Urinary bladder (tissue), 4 donors: ENCODE measurements at places on chromosomes 7 and 10. TPM values are rescaled to one million over a fixed set of nuclear protein-coding genes. Genes with fewer than 3 reads are reported as not detected.

The PRXL2A gene
- 52.9 TPM for total RNA-seq

The INA gene
- 5.8 TPM for total RNA-seq

The NODAL gene
- total RNA-seq, result not detected

The PITX3 gene
- total RNA-seq, result 0.32 TPM

The NRF1 gene
- total RNA-seq, result 23.9 TPM

The A1CF gene
- total RNA-seq, result not detected

The TMEM236 gene
- 1.2 TPM for total RNA-seq

DNA sequence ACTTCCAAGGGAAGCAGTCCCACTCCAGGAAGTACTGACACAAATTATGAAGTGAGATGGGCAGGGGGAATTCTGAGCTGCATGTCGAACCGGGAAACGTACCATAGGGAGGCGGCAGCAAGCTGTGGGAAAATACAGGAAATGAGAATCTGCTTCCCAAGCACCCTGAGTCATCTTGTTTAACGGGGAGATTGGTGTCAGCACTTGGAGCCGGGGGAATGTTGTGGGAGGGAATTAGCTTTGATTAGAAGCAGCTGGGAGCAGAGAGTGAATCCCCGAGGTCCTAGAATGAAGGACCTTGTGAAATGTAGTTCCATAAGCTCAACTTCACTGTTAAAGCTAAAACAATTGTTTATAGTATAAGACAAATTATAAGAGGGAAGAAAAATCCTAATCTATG is 141.4 kb upstream of the PRKCQ start:
- DNase-seq, result peak; percentile 55

GRCh38 chr10:101832325-101832771 is 11.3 kb downstream of the KCNIP2 start:
- no peak for DNase-seq

GRCh38 chr10:72690071-72690755 is 1.7 kb upstream of the MCU start:
- no peak for DNase-seq

GRCh38 chr7:5580714-5581395 is 157.2 kb upstream of the TNRC18 start:
- peak; percentile 80 for DNase-seq

DNA sequence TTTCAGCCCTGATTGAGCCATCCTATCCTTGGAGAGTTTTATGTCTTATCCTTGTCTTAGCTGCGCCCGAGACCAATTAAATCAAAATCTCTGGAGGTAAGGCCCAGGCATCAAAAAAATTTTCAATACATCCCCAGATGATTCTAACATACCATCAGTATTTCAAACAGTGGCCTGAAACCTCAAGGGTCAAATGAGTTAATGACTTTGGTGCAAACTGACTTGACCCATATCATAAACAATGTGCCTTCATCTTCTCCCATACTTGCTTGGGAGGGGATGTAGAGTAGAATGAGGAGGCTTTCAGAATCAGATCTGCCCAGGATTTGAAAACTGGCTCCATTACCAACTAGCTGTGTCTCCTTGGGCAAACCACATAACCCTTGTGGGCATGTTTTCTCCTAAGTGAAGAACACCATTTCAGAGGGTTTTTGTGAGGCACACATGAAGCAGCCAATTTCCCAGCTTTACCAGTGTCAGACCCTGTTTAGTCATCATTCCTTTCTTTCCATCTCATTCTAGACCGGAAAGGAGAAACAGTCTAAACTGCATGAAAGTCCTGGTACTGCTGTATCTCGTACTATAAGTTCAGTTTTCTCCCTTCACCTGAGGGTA is 35.7 kb upstream of the ATXN7L1 start:
- no peak for DNase-seq

DNA sequence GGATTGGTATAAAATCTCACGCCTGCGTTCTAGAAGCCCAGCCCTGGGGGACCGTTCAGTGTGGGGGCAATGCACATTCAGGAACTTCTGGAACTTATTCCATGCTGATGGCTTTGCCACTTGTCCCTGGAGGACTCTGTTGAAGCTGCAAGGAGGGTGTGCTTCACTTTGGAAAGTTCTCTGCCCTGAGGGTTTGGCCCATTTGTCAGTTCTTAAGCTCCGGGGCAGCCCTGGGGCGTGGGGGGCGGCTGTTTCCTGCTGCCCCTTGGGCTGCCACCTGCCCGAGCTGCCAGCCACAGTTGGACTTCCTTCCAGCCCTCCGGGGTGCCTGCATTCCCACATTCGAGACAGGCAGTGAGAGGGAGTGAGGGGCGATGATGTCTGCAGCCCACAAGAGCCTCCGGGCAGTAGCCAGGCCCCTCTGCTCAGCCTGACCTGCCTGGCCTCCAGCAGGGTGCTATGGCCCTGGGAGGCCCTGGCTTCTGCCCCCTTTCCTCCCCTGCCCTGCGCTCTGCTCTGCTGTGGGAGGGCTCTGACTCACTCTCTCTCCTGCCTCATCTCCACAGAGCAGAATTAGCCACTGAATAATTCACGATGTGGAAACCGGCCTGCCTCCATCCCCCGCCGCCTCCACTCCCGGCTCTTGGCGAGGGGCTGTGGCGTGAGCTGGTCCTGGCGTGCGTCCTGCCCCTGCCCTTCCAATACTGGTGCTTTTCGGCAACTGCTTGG is 1.9 kb downstream of the TTYH3 start:
- DNase-seq, result no peak

GRCh38 chr7:81641873-81642272 is 128.0 kb downstream of the HGF start:
- DNase-seq, result no peak

GRCh38 chr7:109967406-109967805 is 1123.5 kb upstream of the LRRN3 start:
- DNase-seq, result no peak

GRCh38 chr10:56318816-56319215 is 42.2 kb downstream of the ZWINT start:
- DNase-seq, result no peak

DNA sequence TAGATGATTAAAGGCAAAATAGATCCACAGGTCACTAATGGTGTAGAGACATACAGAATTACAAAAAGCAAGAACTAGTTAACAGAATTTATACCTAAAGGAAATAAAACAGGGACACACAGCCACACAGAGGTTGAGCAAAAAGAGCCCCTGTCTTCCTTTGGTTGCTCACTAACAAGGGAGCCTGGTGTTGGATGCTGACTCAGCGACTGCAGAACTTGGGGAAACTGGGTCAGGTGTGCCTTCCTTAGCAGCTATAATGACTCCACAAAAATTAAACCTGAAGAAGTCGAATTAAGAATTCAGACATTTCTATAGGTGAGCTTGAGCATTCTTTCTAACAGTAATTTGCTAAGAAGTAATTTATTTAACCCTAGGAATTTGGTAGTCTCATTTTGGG is 15.0 kb downstream of the POM121L12 start:
- DNase-seq, result no peak

GRCh38 chr7:33862946-33863814 is 42.2 kb upstream of the BMPER start:
- DNase-seq, result no peak

GRCh38 chr10:44916429-44916828 is 5.3 kb downstream of the TMEM72 start:
- no peak for DNase-seq

GRCh38 chr7:134954197-134955082 is 31.9 kb upstream of the AGBL3 start:
- no peak for DNase-seq

GRCh38 chr10:102643336-102644065 is 778 bp upstream of the TRIM8 start:
- no peak for DNase-seq

GRCh38 chr10:88990384-88991160 is at the start of gene FAS:
TSS of gene FAS (plus strand) at chr10:88990798. CDS start at chr10:88990877, 79 bp downstream.
- DNase-seq, result no peak

- no peak for DNase-seq
These were observed 32.2 kb downstream of the HACD1 start for GRCh38 chr10:17585016-17585415.

DNA sequence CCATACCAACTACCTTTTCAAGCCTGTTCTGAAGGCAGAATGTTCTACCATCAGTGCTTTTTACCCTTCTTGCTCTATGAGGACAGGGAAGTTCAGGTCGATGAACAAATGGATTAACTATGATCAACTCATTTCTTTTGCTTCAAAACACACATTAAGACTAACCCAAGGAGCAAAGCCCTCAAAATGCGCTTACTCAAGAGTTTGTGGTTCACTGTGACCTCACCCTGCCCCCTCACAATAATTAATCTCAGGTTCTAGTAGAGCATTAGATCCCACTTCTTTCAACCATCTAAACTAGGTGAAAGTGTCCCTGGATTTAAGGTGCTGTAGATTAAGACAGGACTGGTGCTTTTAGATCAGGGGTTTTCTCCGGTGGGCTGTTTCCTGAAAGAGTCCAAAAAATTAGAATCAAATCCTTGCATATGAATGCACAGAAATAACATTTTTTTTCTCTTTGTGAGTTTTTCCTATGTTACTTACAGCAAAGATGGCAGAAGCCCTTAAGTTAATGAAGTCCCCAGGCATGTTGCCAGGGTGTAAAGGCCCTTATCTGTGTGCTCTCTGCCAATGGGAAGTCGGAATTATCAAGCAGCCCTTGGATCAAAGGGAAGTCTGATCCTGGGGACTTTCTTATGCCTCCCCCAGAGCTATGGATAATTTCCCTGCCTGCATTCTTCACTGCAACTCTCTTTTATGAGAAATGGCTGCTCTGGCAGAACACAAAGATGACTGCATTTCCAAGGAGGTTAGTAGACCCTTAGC is 205.5 kb upstream of the STK17A start:
- peak; percentile 7 for DNase-seq

DNA sequence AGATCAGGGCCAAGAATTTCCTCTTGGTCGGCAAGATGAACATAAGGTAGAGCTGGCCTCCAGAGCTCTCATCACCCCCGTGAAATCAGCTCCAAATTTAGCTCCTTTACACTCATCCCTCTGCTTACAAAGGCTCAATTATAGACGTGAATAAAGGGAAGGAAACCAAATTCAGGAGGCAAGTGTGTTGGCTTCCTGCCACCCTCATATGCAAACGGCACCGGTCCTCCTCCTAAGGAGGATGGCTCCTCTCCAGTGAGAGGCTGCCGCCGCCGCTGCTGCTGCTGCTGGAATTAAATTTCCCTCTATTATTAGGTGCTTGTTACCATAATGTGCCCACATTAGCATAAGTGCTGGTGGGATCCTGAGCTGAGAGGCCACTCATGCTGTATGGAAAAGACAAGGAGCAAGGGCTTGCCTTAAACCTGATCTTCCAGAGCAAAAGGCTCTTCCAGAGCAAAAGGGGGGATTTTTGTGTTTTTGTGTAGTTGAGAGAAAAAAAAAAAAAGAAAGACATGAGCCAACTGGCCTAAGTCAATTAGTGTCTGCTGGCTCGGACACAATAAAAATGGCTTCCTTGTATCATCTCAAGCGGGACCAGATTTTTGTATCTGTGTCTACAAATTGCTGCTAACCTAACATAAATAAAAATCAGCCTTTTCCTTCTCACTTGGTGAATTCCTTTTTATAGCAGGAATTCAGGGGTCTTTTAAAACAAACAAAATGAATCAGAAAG is 68.4 kb downstream of the CDHR3 start:
- DNase-seq, result no peak

- no peak for DNase-seq
These were observed 88.5 kb upstream of the GNA12 start for GRCh38 chr7:2932402-2933251.

DNA sequence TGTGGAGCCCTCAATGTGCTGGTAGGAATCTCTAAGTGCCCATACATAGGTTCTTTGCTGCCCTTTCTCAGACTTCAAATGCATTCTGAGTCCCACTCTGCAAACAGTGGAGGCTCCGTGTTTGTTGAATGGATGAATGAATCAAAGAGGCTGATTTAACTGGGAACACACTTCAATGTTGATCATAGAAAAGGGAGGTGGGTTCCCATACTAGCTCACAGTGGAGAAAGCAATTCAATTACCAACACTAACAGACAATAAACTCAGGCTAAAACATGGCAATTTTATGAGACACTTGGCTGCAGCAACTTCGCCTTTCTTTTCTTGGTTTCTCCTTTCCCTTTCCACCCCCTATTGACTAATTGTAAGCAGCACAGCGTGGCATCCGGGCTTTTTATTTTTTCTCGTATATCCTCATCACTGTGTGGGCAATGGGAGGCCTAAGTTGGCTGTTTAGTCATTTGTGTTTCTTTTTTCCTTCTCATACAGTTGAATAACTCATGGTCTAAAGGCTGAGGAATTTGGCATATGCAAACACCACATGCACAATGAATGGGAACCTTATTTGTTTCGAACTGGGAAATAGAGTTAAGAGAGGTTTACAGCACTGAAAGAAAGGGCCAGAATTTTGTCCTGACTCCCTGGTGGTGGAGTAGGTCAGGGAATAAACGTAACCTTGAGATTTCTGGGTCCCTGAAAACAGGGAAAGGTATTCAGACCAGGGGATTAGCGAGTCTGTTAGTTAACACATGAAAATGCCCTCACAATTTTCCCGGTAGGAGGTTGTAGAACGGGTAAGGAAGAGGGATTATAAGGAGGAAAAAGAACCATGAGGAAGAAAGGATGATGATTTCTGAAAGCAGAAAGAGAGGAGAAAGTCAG is 858.5 kb downstream of the KCNMA1 start:
- DNase-seq, result peak; percentile 15

GRCh38 chr7:117538053-117538452 is 58.2 kb downstream of the CFTR start:
- no peak for DNase-seq

DNA sequence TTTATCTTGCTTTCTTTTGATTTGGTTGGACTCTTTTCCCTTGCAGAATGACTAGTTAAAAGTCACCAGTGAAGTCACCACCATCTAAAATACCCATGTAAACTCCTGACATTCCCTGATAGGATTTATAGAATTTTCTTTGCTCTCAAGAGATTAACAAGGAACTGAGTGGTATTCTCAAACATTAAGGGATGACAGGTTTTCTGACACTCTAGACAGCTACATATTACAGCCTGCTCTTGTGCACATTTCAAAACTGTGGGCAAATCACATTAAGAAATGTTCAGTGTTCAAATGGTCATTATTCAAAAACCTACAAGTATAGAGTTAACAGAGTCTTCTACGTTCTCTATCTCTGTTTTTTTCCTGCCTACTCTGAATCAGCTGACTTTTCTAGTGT is 15.8 kb upstream of the ACSM6 start:
- DNase-seq, result no peak

GRCh38 chr10:124721330-124722045 is 22.7 kb downstream of the FAM53B start:
- no peak for DNase-seq

- DNase-seq, result no peak
These were observed 164.7 kb downstream of the GNAT3 start for GRCh38 chr7:80347173-80347572.

DNA sequence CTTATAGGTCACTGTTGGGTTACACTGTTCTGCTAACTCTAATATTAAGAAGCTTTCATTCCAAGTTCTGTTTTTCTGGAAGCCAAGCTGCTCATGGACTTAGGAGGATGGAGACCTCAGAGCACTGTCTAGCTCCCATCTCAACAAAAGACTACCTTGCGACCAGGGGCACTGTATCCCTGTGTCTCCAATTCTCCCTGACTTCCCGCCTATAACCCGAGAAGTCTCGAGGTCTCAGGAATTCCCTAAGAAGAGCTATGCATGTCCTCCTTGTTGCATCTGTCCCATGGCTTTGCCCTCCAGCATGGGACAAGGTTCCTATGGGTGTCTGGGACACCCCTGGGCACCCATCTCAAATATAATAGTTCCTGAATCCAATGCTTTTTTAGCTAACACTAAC is 31.2 kb downstream of the BTBD16 start:
- DNase-seq, result no peak
